ENCODE measurements at places on chromosomes 2 and 18.

- DNase-seq, result no peak
These were observed 158.1 kb downstream of the DOCK10 start for GRCh38 chr2:224884188-224884587.

DNA sequence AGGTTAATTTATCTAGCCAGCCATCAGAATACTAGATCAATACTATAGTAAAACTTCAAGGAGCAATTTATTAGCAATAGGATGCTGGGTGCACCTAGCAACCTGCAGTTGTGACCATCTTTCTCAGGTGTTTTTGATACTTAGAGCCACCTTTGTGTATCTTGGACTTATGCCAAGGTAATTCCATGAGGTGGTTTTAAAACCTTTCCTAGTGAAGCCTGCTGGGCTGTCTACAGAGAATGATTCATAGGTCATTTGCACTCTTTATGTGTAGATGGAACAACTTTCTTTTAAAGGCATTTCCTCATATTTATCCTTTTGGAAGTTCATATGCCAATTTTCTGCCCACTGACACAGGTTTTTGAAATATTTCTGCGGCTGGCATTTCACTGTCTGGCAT is 1030.1 kb upstream of the POU3F3 start:
- no peak for DNase-seq

GRCh38 chr2:142536966-142537365 is 340.5 kb upstream of the KYNU start:
- DNase-seq, result no peak

DNA sequence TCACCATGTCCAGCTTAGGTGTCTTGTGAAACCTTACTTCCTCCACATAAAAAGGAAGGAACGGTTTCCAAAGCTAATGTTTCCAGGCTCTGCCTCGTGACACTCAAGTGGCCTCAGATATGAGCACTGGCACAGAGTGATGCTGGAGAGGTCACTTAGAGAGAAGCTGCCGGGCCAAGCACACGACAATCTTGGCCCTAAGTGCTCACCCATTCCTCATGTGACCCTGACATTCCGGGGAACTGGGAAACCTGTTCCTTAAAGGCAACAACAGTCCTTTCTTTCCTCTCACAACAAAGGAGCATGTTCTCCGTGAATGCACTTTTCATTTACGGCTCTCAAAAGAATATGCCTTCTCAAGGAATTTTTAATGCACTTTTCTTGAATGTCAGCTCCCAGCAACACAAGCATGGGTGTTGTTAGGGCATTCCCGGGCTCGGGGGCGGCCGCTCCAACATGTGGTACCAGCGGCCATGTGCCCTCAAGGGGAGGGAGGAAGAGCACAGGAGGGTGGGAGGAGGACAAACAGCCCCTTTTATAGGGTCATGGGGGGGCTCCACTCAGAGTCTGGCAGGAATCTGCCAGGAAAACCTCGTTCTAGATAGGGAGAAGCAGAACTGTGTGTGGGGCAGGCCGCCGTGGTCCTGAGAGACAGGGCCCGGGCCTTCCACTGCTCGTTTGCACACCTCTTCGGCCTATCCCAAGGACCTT is 118.6 kb downstream of the MBP start:
- DNase-seq, result no peak

DNA sequence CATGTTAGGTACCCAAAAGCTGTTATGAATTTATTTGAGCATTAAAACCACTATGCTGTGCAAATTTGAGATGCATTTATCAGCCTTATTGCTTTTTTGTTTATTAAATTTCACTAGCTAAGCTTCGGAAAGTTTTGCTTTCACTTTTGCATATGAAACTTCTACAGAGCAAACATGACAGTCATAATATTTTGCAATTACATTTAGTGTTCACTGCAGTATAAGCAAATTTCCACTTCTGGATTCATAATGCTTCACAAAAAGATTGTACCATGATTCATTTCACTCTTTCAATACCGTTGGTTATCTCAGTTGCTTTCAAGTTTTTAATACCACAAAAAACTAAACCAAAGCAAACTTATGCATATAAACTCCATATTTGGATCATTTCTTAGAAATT is 228.7 kb upstream of the SLC8A1 start:
- no peak for DNase-seq

DNA sequence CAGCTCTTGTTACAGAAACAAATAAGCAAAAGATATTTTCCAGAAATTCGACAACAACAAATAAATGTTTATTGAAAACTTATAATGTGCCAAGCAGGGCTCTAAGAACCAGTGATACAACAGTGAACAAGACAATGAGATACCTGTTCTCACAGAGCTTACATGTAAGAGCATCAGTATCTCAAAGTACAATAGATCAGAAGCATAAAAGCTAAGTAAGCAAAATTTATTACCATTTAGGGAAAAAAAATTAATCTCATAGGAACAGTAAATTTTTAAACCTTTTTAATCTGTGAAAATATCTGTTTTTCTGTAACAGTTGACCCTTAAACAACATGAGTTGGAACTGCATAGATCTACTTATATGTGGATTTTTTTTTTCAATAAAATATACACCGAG is 20.9 kb downstream of the ROCK1 start:
- no peak for DNase-seq

DNA sequence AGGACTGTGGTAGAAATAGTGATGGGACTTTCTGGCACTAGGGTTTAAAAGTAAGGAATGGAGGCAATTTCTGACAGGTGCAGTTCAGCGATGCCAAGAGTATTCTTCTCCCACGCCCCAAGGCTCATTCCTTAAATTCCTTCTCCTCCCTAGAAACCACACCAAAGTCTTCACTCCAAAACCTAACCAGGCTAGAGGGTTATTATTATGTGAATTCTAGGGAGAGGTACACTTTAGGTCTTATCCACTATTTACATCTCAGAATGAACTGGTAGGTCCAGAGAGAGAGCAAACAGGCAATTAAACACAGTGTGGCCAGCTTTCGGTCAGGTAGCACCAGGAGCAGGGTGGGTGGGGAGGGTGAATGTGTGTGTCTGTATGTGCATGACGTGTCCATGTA is 11.4 kb downstream of the IL1F10 start:
- DNase-seq, result no peak

DNA sequence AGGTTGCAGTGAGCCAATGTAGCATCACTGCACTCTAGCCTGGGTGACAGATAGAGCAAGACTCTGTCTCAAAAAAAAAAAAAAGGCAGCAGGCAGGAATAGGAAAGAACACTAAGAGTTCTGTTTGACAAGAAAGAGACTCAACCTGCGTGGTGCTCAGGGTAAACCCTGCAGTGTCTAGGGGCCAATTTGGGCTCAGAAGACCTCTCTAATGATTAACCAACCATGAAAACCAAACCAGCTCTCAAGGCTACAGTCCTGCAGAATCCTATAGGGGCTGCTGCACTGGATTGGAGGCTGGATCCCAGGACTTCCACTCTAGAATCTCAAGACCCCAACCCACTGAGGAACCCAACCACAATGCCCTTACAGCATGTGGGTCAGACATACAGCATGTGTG is 2.4 kb downstream of the TRABD2A start:
- no peak for DNase-seq

- peak; percentile 4 for DNase-seq
These were observed 42.0 kb downstream of the EPHA4 start for GRCh38 chr2:221529943-221530652.

GRCh38 chr2:154832711-154833110 is 134.2 kb downstream of the KCNJ3 start:
- no peak for DNase-seq

DNA sequence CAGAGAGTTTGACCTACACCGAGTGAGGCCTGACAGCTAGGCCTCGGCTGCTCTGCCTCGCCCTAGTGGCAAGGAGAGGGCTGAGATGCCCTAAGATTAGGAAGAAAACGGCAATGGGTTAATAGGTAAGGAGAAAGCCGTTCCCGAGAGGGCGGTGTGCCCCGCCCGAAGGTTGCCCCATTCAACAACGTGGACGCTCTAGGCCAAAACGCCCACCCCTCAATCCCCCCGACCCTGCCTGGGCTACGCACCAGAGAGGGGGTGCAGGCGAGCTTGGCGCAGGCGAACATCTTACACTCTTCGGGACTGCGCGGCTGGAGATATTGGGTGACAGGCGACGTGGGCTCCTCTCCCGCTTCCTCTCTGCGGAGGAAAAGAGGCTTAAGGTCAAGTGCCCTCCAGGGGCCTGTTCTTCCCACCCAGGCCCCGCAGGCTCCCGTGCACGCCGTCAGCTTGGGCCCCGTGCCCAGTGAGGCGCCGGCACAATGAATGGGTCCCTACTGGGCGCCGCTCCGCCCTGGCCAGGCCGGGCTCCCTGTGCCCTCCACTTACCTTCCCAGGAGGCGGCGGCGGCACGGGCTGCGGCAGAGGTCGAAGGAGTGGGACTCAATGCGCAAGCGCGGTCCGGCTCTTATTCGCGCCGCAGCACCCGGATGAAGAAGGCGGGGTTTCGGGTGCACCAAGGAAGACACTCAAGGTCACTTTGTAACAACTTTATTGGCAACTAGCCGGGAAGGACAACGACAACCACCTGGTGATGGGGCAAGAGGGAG is at the start of gene ATP5MC3:
Gene ATP5MC3 (minus strand): TSS at position 607 of the 773 bp plus-strand sequence. CDS start 317 bp downstream, at position 290.
- DNase-seq, result peak; percentile 85

DNA sequence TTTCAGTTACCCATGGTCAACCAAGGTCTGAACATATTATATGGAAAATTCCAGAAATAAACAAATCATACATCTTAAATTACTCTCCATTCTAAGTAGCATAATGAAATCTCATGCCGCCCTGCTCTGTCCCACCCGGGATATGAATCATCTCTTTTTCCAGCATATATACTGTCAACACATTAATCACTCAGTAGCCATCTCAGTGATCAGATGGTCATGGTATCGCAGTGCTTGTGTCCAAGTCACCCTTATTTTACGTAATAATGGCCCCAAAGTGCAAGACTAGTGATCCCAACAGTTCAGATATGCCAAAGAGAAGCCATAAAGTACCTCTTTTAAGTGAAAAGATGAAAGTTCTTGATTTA is 43.8 kb downstream of the OSBPL6 start:
- DNase-seq, result no peak

- no peak for DNase-seq
These were observed 26.2 kb downstream of the LBH start for GRCh38 chr2:30257266-30258214.

DNA sequence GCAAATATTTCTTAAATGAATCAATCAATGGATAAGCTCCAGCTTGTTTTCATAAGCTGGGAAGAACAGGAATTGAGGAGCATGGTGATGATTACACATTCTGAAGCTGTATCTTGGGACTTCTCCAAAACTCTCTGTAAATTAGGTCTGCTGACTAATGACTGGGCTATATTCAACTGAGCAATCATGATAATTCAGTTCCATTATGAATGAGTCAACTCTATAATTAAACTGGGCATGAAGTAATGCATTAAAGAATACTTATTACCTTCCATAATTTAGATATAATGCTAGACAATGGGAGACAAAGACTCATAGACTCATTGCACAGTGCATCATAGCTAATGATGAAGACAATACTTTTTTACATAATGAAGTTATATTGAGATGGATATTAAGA is 207.4 kb downstream of the CBLN2 start:
- DNase-seq, result no peak

DNA sequence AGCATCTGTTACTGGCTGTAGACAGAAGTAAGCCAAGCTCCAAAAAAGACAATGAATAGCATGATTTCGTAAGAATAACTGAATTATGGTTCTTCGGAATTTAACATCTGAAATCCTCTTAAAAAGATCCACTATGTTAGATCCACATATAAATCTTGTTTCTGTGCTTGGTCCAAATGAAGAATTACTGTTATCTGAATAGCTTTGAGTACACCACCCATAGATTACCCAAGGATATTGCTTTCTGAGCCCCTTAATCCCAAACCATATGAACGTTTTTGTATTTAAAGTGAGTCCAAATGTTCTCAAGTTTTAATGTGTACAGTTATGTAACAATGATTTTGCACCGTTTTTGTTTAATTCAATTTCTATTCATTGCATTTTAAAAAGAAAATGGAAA is 124.9 kb downstream of the DSC3 start:
- no peak for DNase-seq

- DNase-seq, result no peak
These were observed 27.1 kb downstream of the TTC32 start for GRCh38 chr2:19874726-19875125.

- no peak for DNase-seq
These were observed 119.9 kb upstream of the SALL3 start for GRCh38 chr18:78859686-78860085.

GRCh38 chr2:237649541-237650454 is 22.4 kb downstream of the LRRFIP1 start:
- no peak for DNase-seq

DNA sequence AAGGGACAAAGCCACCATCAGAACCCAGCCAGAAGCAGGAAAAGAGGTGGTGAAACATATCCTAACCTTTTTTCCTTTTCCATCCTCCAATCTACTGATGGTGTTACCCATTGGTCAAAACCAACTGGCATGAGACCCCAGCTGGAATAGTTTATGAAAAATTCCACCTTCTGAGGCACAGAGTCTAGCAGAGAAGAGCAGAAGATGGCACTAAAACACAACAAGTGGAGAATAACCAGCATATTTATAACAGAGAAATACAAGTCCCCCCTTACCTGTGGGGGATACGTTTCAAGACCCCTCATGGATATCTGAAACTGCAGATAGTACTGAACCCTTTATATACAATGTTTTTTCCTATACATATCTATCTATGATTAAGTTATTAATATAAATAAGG is 4.9 kb upstream of the INPP1 start:
- DNase-seq, result no peak

GRCh38 chr2:39492095-39492590 is 55.1 kb upstream of the MAP4K3 start:
- peak; percentile 65 for DNase-seq

DNA sequence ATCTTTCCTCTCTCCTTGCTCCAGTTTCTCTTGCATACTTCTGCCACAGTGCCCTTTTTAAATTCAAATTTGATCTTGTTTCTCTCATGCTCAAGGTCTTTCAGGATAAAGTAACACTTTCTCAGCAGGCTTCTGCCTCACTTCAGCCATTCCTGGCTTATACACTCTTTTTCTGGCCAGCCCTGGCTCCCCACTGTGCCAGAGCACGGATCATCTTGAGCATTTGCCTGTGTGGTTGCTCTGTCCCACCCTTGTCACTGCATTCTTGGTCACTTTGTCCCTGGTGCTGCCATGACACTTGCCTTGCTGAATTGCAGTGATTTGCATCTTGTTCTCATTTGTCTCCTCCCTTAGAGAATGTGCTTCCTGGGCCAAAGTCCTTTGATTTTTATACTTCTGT is 634.3 kb downstream of the TMEM182 start:
- no peak for DNase-seq

DNA sequence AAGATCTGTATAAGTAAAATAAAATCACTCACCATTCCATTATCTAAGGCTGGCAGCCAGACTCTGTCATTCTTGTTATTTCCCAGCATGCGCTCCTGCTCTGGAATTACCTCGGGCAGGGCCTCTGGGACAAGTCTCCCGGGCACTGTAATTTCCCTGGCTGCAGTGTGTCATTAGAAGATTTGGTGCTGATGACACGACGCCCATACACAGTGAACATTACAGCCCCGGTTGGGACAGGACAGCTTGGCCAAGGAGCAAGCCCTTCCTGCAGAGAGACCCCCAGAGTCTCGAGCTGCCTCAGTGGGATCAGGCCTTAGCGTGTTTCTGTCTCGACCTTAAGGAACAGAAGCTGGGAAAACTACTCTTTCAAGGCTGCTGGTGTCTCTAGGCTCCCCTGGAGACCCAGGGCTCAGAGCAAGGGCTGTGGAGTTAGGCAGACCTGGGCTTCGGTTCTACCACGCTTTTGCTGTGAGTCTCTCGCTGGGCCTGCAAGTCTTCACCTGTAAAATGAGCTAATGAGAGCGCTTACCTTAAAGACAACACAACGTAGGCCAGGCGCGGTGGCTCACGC is 39.7 kb downstream of the SMAD7 start:
- no peak for DNase-seq
